Esophagus mucosa (tissue), 1 donor: ENCODE measurements at places on chromosomes 1 and 21. TPM values are rescaled to one million over a fixed set of nuclear protein-coding genes. Genes with fewer than 3 reads are reported as not detected.

Gene UBASH3A
- 0.24 TPM for total RNA-seq

Gene FAM3B
- 23.3 TPM for total RNA-seq

- no peak for ATAC-seq
Measured at GRCh38 chr1:29575826-29576225, 339.5 kb downstream of the PTPRU start.

GRCh38 chr1:212309967-212310366 is 24.8 kb downstream of the PPP2R5A start:
- ATAC-seq = no peak

DNA sequence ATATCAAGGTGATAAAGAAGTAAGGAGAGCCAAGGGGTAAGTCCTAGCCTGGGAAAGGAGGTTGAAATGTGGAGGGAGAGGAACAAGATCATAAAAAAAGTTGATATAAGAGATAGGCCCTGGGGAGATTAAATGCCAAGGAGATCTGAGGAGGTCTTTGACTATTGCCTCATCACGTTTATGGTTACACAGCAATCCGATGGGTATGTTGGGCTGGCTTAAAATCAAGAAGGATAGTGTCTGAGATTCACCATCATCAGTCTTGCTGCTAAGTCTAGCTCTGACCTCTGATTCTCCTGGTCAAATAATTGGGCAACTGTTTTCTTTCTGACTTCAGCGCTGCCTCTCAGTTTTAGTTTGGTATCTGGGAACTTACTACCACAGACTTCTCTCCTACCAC is 416.3 kb downstream of the GPATCH2 start:
- ATAC-seq = no peak
